ENCODE measurements at places on chromosomes 5 and 9.

GRCh38 chr5:20276061-20276958 lies 288.3 kb upstream of the CDH18 start:
- H3K4me3 ChIP-seq = no peak overlapping the region
- no peak overlapping the region for H3K27ac ChIP-seq
- DNase-seq = no peak
- no peaks in the 10 kb centered on the region for H3K4me1 ChIP-seq

- H3K27ac ChIP-seq = peak overlapping the region; percentile 80
- peak; percentile 79 for DNase-seq
- H3K27me3 ChIP-seq = no peaks in the 10 kb centered on the region
- peak overlapping the region; percentile 53 for H3K4me3 ChIP-seq
Measured at GRCh38 chr9:99118782-99119466, 14.0 kb downstream of the TGFBR1 start.

- no peak overlapping the region for H3K27ac ChIP-seq
- no peak overlapping the region for H3K4me3 ChIP-seq
- H3K27me3 ChIP-seq = no peaks in the 10 kb centered on the region
- H3K36me3 ChIP-seq = no peaks in the 10 kb centered on the region
- no peak for DNase-seq
Measured at GRCh38 chr9:87670572-87671264, 55.2 kb upstream of the CTSL start.

- H3K36me3 ChIP-seq = no peaks in the 10 kb centered on the region
- no peaks in the 10 kb centered on the region for H3K4me1 ChIP-seq
- no peak overlapping the region for H3K27ac ChIP-seq
- no peak overlapping the region for H3K4me3 ChIP-seq
- H3K27me3 ChIP-seq = no peaks in the 10 kb centered on the region
- DNase-seq = no peak
Measured at GRCh38 chr5:65299861-65300260, 181.9 kb downstream of the ADAMTS6 start.

DNA sequence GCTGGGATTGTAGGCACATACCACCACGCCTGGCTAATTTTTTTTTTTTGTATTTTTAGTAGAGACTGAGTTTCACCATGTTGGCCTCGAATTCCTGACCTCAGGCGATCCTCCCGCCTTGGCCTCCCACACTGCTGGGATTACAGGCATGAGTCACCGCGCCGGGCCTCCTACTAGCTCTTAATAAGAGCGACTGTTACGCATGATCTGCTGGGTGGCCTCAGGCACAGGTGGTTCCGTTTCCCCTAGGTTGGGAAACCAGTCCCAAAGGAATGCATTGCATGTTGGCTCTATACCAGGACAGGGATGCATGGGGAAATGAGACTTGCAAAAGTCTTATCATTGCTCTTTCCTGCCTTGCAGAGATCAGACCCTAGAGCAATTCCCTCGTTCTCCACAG lies 184.7 kb upstream of the PPP1R26 start:
- H3K4me1 ChIP-seq = no peaks in the 10 kb centered on the region
- DNase-seq = no peak
- H3K36me3 ChIP-seq = no peaks in the 10 kb centered on the region
- no peaks in the 10 kb centered on the region for H3K27me3 ChIP-seq
- no peak overlapping the region for H3K4me3 ChIP-seq

DNA sequence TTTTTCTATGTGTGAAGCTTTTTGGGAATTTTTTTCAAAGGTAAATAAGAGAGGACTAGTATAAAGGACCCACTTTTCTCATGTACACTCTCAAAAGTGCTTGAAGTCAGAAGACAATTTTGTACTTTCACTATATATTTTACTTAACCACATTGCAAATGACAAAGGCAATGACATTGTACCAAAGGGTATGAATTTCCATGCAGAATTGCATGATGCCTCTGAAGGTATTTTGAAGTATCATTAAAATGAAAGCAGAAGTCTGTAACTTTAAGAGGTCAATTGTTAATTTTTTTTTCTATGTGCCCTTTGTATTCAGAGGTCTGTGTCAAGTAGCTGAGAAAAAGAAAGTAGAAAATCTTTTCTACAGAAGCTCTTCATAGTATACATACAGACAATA lies 84.7 kb downstream of the ST8SIA4 start:
- H3K4me3 ChIP-seq = no peak overlapping the region
- no peak for DNase-seq
- no peaks in the 10 kb centered on the region for H3K27me3 ChIP-seq

- no peak overlapping the region for H3K27ac ChIP-seq
- H3K36me3 ChIP-seq = peaks cover 12% of the 10 kb centered on the region
Measured at GRCh38 chr5:75460942-75461610, 50.4 kb downstream of the CERT1 start.

- H3K27me3 ChIP-seq = no peaks in the 10 kb centered on the region
- DNase-seq = no peak
- no peak overlapping the region for H3K4me3 ChIP-seq
- no peak overlapping the region for H3K27ac ChIP-seq
- H3K36me3 ChIP-seq = no peaks in the 10 kb centered on the region
- no peaks in the 10 kb centered on the region for H3K4me1 ChIP-seq
Measured at GRCh38 chr5:3198074-3198449, 397.6 kb upstream of the IRX1 start.

GRCh38 chr5:179568721-179569120 lies 18.4 kb downstream of the RUFY1 start:
- H3K4me3 ChIP-seq = no peak overlapping the region
- no peaks in the 10 kb centered on the region for H3K4me1 ChIP-seq
- no peak for DNase-seq
- H3K36me3 ChIP-seq = peaks cover 83% of the 10 kb centered on the region

DNA sequence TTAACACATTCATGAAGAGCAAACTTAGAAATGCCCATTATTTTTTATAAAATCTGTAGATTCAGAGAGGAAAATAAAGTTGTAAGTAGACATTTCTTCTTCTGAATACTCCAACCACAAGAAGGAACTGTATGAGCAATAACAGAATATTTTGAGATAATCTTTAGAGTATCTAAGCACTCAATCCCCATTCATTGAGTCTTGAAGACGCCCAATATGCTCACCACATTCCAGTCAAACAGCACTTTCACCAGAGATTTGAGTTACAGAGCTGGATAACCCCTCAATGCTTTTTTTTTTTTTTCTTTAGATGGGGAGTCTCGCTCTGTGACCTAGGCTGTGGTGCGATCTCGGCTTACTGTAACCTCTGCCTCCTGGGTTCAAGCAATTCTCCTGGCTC lies 14.7 kb upstream of the RIC1 start:
- H3K27ac ChIP-seq = no peak overlapping the region
- no peak for DNase-seq
- H3K4me3 ChIP-seq = no peak overlapping the region
- no peaks in the 10 kb centered on the region for H3K4me1 ChIP-seq
- no peaks in the 10 kb centered on the region for H3K36me3 ChIP-seq

- H3K4me3 ChIP-seq = no peak overlapping the region
- no peaks in the 10 kb centered on the region for H3K27me3 ChIP-seq
- H3K4me1 ChIP-seq = peaks cover 13% of the 10 kb centered on the region
- no peak for DNase-seq
- no peaks in the 10 kb centered on the region for H3K36me3 ChIP-seq
Measured at GRCh38 chr9:3513265-3513818, 12.5 kb downstream of the RFX3 start.

GRCh38 chr9:93187047-93187446 lies 3.1 kb downstream of the WNK2 start:
- no peaks in the 10 kb centered on the region for H3K36me3 ChIP-seq
- no peaks in the 10 kb centered on the region for H3K4me1 ChIP-seq
- H3K27ac ChIP-seq = no peak overlapping the region
- no peak overlapping the region for H3K4me3 ChIP-seq
- H3K27me3 ChIP-seq = peaks cover 2% of the 10 kb centered on the region
- DNase-seq = no peak

- no peak for DNase-seq
- no peak overlapping the region for H3K27ac ChIP-seq
- H3K36me3 ChIP-seq = no peaks in the 10 kb centered on the region
- no peaks in the 10 kb centered on the region for H3K4me1 ChIP-seq
- H3K4me3 ChIP-seq = no peak overlapping the region
- no peaks in the 10 kb centered on the region for H3K27me3 ChIP-seq
Measured at GRCh38 chr9:113501129-113501686, 37.7 kb downstream of the RGS3 start.

GRCh38 chr5:140833993-140834392 lies at the start of gene PCDHA7:
PCDHA7 (plus strand) TSS chr5:140834269; CDS start chr5:140834384, 115 bp downstream.
- H3K27me3 ChIP-seq = no peaks in the 10 kb centered on the region
- H3K4me3 ChIP-seq = no peak within 1 kb of the TSS
- no peaks in the 10 kb centered on the region for H3K4me1 ChIP-seq
- no peak within 1 kb of the TSS for H3K27ac ChIP-seq

- H3K4me1 ChIP-seq = no peaks in the 10 kb centered on the region
- no peak overlapping the region for H3K4me3 ChIP-seq
- no peaks in the 10 kb centered on the region for H3K27me3 ChIP-seq
- no peak for DNase-seq
- H3K36me3 ChIP-seq = no peaks in the 10 kb centered on the region
Measured at GRCh38 chr9:86185872-86186271, 73.6 kb downstream of the C9orf153 start.

DNA sequence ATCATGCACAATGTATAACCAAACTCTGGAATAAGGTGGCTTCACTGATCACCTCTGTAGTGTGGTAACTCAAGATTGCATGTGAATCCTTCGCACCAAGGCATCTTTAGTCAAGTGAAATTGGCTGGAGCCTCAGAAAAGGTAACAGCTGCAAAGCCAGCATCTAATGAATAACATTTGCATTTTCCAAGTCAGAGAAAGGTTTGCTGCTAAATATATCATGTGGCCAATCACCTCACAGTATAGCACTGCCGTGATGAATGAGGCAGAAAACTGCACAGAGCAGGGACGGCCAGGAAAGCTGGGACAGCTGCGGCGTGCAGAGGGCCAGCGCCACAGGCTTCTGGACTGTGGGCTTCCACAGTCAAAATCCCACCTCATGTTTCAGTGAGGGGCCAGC lies 18.5 kb downstream of the MRPS27 start:
- H3K27ac ChIP-seq = no peak overlapping the region
- DNase-seq = no peak
- no peaks in the 10 kb centered on the region for H3K27me3 ChIP-seq
- peaks cover 4% of the 10 kb centered on the region for H3K4me1 ChIP-seq
- H3K4me3 ChIP-seq = no peak overlapping the region
- peaks cover 27% of the 10 kb centered on the region for H3K36me3 ChIP-seq

DNA sequence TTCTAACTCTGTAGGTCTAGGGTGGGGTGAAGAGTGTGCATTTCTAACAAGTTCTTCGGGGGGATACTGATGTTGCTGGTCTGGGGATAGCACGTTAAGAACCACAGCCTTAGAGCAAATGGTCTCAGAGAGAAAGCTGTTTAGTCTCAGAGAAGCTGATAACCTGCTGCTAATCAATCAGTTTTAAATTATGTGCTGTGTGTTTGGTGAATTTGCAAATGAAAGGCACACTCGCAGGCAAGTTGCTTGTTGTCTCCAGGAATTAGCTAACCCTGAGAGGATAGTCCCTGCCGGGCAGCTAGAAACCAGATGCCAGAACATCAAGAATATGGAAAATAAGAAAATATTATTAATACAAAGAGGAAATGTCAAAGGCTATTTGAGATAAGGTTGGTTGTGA lies 79.2 kb downstream of the DMRT2 start:
- H3K4me1 ChIP-seq = no peaks in the 10 kb centered on the region
- no peak for DNase-seq
- H3K27me3 ChIP-seq = peaks cover 7% of the 10 kb centered on the region
- no peaks in the 10 kb centered on the region for H3K36me3 ChIP-seq

DNA sequence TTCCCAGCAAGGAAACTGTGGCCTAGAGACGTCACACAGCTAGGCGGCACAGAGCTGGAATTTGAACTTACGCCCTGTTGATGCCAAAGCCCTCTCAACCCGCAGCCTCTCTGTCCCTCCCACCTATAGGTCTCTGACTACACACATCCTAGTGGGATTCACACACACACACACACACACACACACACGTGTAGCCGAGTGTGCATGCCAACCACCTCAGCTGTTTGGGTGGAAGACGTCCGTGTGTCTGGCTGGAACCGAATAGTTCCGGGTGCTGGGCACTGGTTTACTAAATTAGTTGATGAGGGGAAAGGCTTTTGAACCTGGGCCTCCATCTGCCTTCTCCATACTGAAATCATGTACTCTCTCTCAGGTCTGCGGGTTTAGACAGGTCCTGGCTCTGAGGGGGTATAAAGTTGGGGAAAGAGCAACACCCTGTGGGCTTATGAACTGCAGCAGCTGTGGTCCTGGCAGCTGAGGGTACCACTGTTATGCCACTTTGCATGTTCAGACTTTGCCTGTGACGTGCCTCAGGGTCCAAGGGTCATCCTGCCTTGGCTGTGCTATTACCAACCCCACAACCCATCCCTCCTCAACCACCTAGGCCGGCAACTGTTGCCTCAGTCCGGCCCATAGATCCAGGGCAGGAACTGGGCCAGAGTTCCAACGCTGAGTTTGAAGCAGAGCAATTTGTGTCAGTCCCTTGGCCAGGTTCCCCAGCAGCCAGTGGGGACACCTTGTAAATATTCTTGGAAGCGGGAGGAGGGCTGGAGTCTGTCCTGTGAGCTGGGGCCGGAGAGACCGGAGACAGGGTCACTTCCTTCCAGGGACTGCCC lies 50.5 kb downstream of the PSD2 start:
- H3K4me1 ChIP-seq = no peaks in the 10 kb centered on the region
- peaks cover 8% of the 10 kb centered on the region for H3K27me3 ChIP-seq
- H3K27ac ChIP-seq = no peak overlapping the region
- H3K36me3 ChIP-seq = no peaks in the 10 kb centered on the region

DNA sequence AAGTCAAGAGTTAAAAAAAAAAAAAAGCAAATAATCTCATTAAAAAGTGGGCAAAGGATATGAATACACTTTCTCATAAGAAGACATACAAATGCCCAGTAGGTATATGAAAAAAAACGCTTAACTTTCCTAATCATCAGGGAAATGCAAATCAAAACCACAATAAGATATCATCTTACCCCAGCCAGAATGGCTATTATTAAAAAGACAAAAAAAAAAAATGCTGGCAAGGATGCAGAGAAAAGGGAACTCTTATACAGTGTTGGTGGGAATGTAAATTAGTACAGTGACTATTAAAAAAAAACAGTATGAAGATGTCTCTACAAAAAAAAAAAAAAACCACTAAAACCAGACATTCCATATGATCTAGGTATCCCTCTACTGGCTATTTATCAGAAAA lies 79.4 kb downstream of the LPAR1 start:
- H3K27me3 ChIP-seq = no peaks in the 10 kb centered on the region
- H3K27ac ChIP-seq = no peak overlapping the region
- H3K4me3 ChIP-seq = no peak overlapping the region

DNA sequence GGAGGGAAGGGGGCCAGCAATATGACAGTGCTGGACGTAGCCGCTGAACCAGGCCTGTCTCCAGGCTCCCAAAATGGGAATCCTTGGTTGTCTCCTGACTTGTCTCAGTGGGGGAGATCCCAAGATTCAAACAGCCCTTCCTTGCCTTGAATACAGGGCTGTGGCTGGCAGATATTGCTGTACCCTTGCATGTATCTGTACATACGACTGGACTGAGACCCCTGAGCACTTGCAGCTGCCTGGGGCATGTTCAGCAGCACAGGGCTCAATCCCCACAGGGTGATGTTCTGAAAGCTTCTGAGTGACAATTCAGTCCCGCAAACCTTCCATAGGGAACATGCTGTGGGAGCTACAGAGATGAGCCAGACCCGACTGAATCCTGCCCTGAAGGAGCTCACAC lies 13.3 kb downstream of the OR13J1 start:
- no peak overlapping the region for H3K27ac ChIP-seq
- no peaks in the 10 kb centered on the region for H3K27me3 ChIP-seq
- no peak overlapping the region for H3K4me3 ChIP-seq
- H3K4me1 ChIP-seq = no peaks in the 10 kb centered on the region
- no peak for DNase-seq
- H3K36me3 ChIP-seq = no peaks in the 10 kb centered on the region
